Peyer's patch (tissue), 4 donors: ENCODE measurements at places on chromosomes 2 and 18. TPM values are rescaled to one million over a fixed set of nuclear protein-coding genes. Genes with fewer than 3 reads are reported as not detected.

TRPM8 gene
- total RNA-seq: not detected

SATB2 gene
- total RNA-seq: 87.2 TPM

ACP1 gene
- 46.0 TPM for total RNA-seq

ZNF892 gene
- total RNA-seq: 16.5 TPM

PLB1 gene
- total RNA-seq: 52.5 TPM

PRADC1 gene
- 69.9 TPM for total RNA-seq

STARD6 gene
- total RNA-seq: not detected

UGT1A8 gene
- total RNA-seq: 2.5 TPM

NPAS2 gene
- 29.7 TPM for total RNA-seq

CLIP4 gene
- total RNA-seq: 14.2 TPM

MFF gene
- total RNA-seq: 182 TPM

SRSF7 gene
- total RNA-seq: 295 TPM

GALR1 gene
- 0.83 TPM for total RNA-seq

GPR75 gene
- 25.6 TPM for total RNA-seq

SGO2 gene
- 10.0 TPM for total RNA-seq
